ENCODE measurements at places on chromosomes 4 and X. TPM values are rescaled to one million over a fixed set of nuclear protein-coding genes. Genes with fewer than 3 reads are reported as not detected.
A peak's percentile ranks its signal among the peaks of the same experiment; 100 is the strongest.

DNA sequence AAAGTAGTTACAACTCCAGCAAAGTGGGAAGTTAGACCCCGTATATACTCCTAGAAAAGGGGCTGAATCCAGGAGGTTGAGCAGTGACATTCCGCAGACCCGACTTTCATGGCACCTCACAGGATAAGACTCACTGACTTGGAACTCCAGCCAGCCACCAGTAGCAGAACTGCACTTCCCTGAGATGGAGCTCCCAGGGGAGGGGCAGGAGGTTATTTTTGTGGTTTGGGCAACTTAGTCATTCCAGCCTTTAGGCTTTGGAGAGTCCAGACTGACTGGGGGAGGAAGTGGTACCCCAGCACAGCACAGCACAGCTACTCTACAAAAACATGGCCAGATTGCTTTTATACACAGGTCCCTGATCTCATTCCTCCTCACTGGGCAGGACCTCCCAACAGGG, 319.1 kb downstream of the PCDH19 start:
- no peaks in the 10 kb centered on the region for H3K36me3 ChIP-seq
- H3K27ac ChIP-seq: no peak overlapping the region
- no peaks in the 10 kb centered on the region for H3K27me3 ChIP-seq
- H3K4me3 ChIP-seq: no peak overlapping the region

- no peak overlapping the region for H3K4me3 ChIP-seq
- H3K27me3 ChIP-seq: no peaks in the 10 kb centered on the region
- no peak for DNase-seq
- no peak overlapping the region for H3K27ac ChIP-seq
- H3K36me3 ChIP-seq: no peaks in the 10 kb centered on the region
- H3K4me1 ChIP-seq: no peaks in the 10 kb centered on the region
Measured at GRCh38 chrX:119189115-119189514, 47.0 kb upstream of the PGRMC1 start.

DNA sequence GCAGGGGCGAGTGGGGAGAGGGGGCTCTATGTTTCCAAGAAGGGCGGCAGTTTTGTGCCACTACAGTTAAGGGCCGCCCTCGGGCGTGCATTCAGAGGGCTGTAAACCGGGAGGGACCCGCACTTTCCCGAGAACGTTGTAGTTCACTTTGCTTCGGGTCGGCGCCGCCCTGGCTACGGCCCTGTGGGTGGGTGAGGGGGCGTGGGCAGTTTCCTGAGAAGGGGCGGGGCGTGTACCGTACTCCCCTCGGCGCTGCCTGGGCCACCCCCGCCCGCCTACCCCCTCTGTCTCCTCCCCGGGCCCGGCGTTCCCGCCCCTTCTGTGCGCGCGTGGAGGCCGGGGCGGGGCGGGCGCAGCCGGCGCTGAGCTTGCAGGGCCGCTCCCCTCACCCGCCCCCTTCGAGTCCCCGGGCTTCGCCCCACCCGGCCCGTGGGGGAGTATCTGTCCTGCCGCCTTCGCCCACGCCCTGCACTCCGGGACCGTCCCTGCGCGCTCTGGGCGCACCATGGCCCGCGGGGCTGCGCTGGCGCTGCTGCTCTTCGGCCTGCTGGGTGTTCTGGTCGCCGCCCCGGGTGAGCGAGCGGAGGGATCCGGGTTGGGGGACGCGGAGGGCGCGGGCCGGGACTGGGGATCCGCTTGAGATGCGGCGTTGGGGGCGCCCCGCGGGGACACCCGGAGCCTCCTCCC, at the start of gene CD99:
CD99 (plus strand) TSS at position 440 of the 687 bp plus-strand sequence; CDS start at position 506, 66 bp downstream.
- no peaks in the 10 kb centered on the region for H3K27me3 ChIP-seq
- peak within 1 kb of the TSS; percentile 88 for H3K27ac ChIP-seq
- H3K36me3 ChIP-seq: no peaks in the 10 kb centered on the region
- no peaks in the 10 kb centered on the region for H3K4me1 ChIP-seq
- peak; percentile 88 for DNase-seq

DNA sequence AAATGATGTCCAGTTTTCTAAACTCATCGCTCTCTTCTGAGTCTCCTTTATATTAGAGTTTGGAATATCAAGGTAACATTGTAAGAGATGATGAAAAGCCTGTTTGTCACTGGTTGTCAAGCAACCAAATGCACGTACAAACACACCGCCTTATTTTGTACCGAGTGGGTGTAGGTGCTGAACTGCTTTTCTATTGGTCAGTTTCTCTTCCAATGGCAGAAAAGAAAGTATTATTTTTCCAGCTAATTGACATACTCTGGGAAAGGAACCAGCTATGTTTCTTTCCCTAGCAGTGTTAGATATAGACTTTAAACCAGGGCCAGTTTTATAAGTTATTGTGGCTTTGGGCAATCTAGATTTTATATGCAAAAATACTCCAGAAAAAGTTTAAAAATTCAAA, 6.6 kb upstream of the PPM1K start:
- peak; percentile 60 for DNase-seq
- no peak overlapping the region for H3K4me3 ChIP-seq
- no peaks in the 10 kb centered on the region for H3K36me3 ChIP-seq
- H3K27ac ChIP-seq: peak overlapping the region; percentile 83

- no peaks in the 10 kb centered on the region for H3K27me3 ChIP-seq
- no peaks in the 10 kb centered on the region for H3K36me3 ChIP-seq
- peak; percentile 16 for DNase-seq
- no peak overlapping the region for H3K27ac ChIP-seq
- H3K4me1 ChIP-seq: no peaks in the 10 kb centered on the region
Measured at GRCh38 chrX:133185119-133185518, 33.0 kb downstream of the TFDP3 start.

GRCh38 chr4:106160560-106160959, 155.4 kb downstream of the TBCK start:
- no peaks in the 10 kb centered on the region for H3K4me1 ChIP-seq
- H3K27ac ChIP-seq: no peak overlapping the region

DNA sequence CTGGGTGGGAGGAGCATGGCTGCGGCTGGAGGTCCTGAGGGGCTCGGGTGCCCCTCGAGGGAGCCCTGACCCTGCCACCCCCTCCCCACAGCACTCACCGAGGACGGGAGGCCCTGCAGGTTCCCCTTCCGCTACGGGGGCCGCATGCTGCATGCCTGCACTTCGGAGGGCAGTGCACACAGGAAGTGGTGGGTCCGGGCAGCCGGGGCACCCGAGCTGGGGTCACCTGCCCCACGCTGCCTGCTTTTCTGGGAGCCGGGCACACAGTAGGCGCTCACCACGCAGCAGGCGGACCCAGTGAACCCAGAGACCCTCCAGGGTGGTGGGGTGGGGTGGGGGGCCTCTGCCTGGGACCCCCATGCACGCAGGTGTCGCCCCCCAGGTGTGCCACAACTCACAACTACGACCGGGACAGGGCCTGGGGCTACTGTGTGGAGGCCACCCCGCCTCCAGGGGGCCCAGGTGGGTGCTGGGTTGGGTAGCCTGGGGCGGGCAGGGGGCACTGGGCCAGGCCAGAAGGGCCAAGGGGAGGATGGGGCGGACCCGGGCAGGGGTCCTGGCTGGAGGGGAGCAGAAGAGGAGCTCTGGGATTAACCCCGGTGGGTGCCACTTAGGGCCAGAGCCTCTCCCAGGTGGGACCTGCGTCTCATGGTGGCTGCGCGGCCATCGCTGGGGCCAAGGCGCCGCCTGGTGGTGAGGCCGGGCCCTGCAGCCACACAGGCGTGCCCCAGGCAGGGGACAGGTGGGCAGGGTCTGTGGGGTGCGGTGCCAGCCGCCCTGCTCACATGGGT, 1.4 kb downstream of the HGFAC start:
- H3K4me3 ChIP-seq: no peak overlapping the region
- DNase-seq: no peak
- H3K27me3 ChIP-seq: no peaks in the 10 kb centered on the region
- H3K27ac ChIP-seq: no peak overlapping the region
- H3K4me1 ChIP-seq: no peaks in the 10 kb centered on the region

DNA sequence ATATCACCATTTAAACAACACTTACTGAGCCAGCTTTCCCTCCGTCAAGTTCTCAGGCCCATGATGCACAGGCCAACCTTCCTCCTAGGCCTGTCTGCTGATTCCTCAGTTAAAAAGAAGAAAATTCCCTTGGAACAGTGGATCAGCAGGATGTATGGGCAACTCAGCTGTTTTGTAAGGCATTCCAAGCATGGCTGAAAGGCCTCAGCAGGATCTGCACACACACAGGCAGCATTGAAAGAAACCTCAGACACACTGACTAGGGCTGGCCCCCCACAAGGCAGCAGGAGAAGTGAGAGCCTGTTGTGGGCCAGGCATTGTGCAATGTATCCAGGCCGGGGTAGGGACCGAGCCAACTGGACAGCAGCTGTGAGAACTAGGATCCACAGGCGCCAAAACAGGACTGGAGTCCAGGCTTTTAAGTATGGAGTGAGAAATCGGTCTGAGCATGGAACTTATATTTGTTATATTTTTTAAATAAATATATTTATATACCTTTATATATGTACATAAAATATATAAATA, 171.4 kb downstream of the NWD2 start:
- no peak overlapping the region for H3K4me3 ChIP-seq
- DNase-seq: no peak
- no peaks in the 10 kb centered on the region for H3K36me3 ChIP-seq
- H3K27ac ChIP-seq: no peak overlapping the region
- H3K27me3 ChIP-seq: no peaks in the 10 kb centered on the region
- H3K4me1 ChIP-seq: peaks cover 3% of the 10 kb centered on the region

DNA sequence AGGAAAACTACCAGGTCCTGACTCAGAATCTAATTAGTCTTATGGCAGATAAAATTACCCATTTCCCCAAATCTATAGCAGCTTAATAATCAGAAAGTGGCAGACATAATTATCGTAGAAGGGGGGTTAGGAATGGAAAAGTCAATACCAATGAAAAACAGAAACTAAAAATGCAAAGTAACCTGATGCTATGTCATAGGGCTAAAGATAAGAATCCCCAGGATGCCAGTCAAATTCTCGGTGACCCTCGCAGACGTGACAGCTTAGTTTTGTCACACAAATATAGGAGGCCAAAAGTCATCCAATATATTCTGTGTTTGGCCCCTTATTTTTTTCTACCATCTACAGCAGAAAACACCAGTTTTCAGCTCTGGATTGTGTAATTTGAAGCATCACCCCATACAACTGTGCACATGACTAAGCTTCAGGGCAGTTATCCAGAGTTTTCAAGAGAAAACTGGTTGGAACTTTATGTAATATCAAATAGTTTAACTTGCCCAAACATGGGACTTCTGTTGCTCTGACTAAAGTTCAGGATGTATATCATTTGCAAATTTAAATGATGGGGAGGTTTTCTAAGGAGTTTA, 30.9 kb downstream of the RASSF6 start:
- no peak for DNase-seq
- H3K27me3 ChIP-seq: no peaks in the 10 kb centered on the region
- H3K4me1 ChIP-seq: peaks cover 43% of the 10 kb centered on the region
- no peak overlapping the region for H3K27ac ChIP-seq
- H3K36me3 ChIP-seq: peaks cover 6% of the 10 kb centered on the region
- no peak overlapping the region for H3K4me3 ChIP-seq

DNA sequence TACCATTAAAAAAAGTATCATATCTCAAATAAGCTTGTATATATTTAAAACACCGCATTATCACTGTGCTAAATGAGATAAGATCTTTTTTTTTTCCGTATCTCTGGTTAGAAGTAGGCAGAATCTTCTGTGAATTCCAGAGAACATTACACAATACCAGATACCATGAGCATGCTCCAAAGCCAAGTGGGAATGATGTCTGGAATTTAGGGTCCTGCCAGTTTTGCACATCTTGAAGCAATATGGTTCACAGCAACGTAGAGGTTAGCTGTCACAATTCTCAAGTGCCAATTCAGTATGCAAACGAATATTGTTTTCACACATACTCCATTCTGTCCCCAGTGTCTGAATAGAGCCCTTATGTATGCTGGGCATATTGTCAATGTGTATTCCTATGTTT, 127.5 kb upstream of the NEIL3 start:
- H3K27me3 ChIP-seq: no peaks in the 10 kb centered on the region
- H3K36me3 ChIP-seq: no peaks in the 10 kb centered on the region
- no peaks in the 10 kb centered on the region for H3K4me1 ChIP-seq
- DNase-seq: no peak
- H3K4me3 ChIP-seq: no peak overlapping the region
- H3K27ac ChIP-seq: no peak overlapping the region

DNA sequence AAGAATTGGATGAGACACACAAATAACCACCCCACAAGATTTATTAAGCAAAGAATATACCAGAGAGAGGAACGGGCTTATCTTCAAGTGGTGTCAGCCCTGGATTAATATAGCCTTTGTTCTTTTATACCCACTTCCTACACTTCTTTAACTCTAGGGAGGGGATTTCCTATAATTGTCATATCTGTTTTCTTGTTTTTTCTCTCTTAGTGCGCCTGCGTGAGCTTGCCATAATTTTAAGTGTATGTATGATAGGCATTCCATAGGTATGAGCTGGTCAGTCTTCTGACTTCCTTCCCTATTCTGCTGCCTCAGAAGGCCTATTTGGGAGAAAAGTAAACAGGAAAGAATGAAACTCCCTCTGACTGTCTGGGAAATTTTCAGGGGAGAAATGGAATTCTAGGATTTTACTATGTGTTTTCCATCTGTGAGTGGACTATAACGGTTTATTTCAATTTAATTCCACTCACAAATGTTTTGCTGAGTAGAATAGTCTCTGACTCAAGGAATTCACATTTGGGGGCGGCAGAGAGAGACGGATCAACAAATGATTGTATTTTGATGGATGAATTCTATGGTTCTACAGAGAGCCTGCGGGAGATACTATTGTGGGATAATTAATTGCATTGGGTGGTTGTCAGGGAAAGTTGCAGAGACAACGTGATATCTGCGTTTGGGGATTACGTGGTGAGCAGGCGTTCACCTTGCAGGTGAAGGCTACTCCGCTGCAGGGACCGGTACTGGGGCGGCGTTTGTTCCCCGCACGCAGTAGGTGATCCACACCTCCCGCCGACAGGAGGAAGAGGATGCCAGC, 626 bp upstream of the CEP135 start:
- H3K27me3 ChIP-seq: no peaks in the 10 kb centered on the region
- no peak for DNase-seq
- no peak overlapping the region for H3K27ac ChIP-seq
- H3K4me1 ChIP-seq: no peaks in the 10 kb centered on the region

DNA sequence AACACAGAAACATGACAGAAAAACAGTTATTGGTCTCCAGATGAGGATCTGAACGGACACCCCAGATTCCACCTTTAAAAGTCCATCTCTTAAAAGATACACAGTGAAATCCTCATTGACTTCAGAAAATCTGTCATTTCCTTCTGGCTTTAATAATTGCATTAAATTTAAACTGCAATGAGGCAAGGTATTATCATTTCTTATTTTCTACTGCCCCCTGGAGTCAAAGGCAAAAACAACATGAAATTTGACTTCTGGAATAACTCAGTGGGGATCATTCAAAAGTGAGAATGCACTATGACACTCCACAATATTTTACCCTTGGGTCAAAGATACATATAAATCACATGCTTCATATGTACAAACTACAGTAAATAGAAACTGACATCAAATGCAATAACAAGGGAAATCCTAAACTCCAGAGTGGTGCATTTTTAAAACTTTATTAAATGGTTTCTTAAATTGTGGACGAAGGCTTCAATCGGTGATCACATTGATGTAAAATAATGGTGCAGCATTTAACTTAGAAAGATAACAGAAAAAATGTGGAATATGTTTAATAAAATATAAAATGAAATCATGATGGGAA, 56.4 kb upstream of the SPANXN1 start:
- no peaks in the 10 kb centered on the region for H3K27me3 ChIP-seq
- H3K36me3 ChIP-seq: no peaks in the 10 kb centered on the region
- DNase-seq: no peak
- H3K4me1 ChIP-seq: no peaks in the 10 kb centered on the region
- no peak overlapping the region for H3K4me3 ChIP-seq

- no peak overlapping the region for H3K27ac ChIP-seq
- H3K36me3 ChIP-seq: peaks cover 5% of the 10 kb centered on the region
- H3K4me1 ChIP-seq: no peaks in the 10 kb centered on the region
Measured at GRCh38 chr4:538542-539142, 37.5 kb downstream of the TMEM271 start.

The PHOX2B gene
- not detected for polyA plus RNA-seq

The TMEM31 gene
- 0.35 TPM for polyA plus RNA-seq

The MAGEB2 gene
- polyA plus RNA-seq: not detected

The RADX gene
- polyA plus RNA-seq: 3.2 TPM

The FATE1 gene
- polyA plus RNA-seq: 0.07 TPM

The SATL1 gene
- polyA plus RNA-seq: not detected

Measured in pancreas (tissue), 10 donors.